ENCODE measurements at places on chromosomes 7 and 10. TPM values are rescaled to one million over a fixed set of nuclear protein-coding genes. Genes with fewer than 3 reads are reported as not detected.
A peak's percentile ranks its signal among the peaks of the same experiment; 100 is the strongest.

KCNIP2 gene
- total RNA-seq, result 1.2 TPM

DNA sequence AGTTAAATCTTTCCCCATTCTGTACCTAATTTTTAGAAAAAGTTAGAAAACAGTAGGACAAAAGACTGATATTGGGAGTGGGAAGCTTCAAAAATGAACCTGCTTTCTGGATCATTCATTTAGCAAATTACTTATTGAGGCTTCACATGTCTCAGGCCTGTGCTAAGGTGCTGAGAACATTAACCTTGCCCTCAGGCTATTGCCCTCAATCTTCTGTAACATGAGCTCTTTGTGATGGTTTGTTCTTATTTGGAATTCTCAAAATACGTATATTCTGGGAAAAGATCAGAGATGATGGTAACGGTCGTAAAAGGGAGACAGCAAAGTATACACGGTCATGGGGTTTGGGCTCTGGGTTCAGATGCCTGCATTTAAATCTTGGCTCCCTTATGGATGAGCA, 39.5 kb upstream of the PRKG1 start:
- DNase-seq, result no peak

HYAL4 gene
- total RNA-seq, result not detected

FXYD4 gene
- not detected for total RNA-seq

GRCh38 chr10:31207636-31208035, 111.4 kb upstream of the ZEB1 start:
- no peak for DNase-seq

- no peak for DNase-seq
Observed at GRCh38 chr7:70893422-70893821, 238.5 kb upstream of the GALNT17 start.

GRCh38 chr10:86342111-86342863, 24.3 kb downstream of the GRID1 start:
- peak; percentile 52 for DNase-seq

- DNase-seq, result no peak
Observed at GRCh38 chr7:74334030-74334429, 44.8 kb downstream of the CLIP2 start.

Data from right lobe of liver (tissue), 6 donors.